ENCODE measurements at places on chromosomes 3 and 15.
A peak's percentile ranks its signal among the peaks of the same experiment; 100 is the strongest.

GRCh38 chr3:2504912-2505311 lies 406.2 kb downstream of the CNTN4 start:
- no peak for DNase-seq

- DNase-seq = no peak
These were observed 1.3 kb upstream of the LRRC58 start for GRCh38 chr3:120350401-120350941.

DNA sequence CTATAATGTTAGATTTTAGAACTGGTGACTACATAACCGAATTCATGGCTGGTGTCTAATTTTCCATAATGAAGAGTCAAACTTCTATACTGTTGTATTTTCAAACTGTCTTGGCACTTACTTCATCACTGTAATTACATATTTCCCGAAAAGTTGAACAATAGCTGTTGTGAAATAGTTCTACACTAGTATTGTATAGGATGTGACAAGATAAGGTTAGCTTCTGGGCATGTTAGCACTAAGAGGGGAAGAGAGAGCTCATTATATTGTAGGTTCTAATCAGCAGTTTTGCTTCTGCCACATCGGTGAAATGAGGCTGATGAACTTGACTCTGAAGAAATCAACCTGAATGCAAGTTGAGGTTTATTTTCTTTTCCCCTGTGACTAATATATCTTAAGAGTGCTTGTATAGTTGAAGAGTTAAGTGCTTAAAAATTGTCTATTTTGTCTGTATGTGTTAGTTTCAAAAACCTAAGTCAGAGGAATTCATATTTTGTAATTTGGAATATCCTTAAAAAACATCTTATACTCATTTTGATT lies 8.9 kb downstream of the GYG1 start:
- DNase-seq = no peak

GRCh38 chr15:66899555-66900350 lies 165.6 kb upstream of the SMAD3 start:
- DNase-seq = no peak

GRCh38 chr3:171317171-171317570 lies 143.0 kb downstream of the TNIK start:
- DNase-seq = no peak

- DNase-seq = no peak
These were observed 189.9 kb downstream of the WNT5A start for GRCh38 chr3:55297245-55297644.

DNA sequence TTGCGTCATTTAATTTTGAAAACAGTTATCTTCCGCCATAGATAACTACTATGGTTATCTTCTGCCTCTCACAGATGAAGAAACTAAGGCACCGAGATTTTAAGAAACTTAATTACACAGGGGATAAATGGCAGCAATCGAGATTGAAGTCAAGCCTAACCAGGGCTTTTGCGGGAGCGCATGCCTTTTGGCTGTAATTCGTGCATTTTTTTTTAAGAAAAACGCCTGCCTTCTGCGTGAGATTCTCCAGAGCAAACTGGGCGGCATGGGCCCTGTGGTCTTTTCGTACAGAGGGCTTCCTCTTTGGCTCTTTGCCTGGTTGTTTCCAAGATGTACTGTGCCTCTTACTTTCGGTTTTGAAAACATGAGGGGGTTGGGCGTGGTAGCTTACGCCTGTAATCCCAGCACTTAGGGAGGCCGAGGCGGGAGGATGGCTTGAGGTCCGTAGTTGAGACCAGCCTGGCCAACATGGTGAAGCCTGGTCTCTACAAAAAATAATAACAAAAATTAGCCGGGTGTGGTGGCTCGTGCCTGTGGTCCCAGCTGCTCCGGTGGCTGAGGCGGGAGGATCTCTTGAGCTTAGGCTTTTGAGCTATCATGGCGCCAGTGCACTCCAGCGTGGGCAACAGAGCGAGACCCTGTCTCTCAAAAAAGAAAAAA lies 1.2 kb downstream of the B2M start:
- peak; percentile 41 for DNase-seq

GRCh38 chr3:60758831-60759230 lies 492.4 kb downstream of the FHIT start:
- DNase-seq = no peak

DNA sequence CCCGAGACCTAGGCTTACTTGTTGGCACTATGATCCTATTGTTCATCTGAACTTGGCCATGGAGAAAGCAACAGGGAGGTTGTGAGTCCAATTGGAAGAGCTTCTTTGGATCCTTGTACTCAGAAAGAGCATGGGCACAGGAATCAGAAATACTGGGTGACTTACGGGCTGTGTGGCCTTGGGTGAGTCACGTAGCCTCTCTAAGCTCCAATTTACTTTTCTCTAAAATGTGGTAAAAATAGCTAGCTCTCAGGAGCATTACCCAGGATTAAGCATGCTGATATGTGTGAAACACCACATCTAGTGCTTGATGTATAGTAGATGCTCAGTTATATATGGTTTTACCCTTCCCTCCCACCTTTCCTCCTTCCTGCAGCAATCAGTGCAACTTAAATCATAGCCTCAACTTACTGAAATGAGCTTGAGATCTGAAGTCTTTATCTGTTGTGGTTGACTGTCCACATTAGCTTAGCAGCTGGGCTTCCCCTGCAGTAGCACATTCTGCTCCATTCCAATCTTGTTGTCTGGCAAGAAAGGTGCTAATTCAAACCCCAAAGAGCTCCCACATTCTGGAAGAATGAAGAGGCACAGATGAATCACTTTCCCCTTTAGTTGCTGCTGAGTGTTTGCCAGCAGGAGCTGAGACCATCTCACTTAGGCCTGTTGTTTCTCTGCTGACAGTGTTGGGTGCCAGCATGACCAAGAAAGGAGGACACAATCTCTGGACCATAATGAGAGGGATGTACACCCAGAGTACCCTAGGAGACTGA lies 299.1 kb upstream of the TRIM42 start:
- DNase-seq = no peak

GRCh38 chr3:153513236-153513635 lies 351.2 kb downstream of the RAP2B start:
- no peak for DNase-seq

- DNase-seq = no peak
These were observed 10.0 kb upstream of the EHD4 start for GRCh38 chr15:41982133-41982930.

DNA sequence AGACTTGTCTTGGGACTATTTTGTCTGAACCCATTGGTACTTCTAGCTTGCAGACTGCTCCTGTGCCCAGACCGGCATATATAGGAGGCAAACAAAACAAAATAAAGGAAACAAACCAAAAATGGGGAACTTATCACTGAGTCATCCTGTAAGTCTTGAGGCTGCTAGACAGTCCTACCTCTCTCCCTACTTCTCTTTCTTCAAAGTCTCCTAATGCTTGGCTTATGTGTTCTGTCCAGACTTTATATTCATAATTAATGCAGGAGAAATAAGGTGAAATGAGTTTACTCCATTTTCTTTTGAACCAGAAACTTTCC lies 266.2 kb downstream of the ZNF385D start:
- DNase-seq = no peak

DNA sequence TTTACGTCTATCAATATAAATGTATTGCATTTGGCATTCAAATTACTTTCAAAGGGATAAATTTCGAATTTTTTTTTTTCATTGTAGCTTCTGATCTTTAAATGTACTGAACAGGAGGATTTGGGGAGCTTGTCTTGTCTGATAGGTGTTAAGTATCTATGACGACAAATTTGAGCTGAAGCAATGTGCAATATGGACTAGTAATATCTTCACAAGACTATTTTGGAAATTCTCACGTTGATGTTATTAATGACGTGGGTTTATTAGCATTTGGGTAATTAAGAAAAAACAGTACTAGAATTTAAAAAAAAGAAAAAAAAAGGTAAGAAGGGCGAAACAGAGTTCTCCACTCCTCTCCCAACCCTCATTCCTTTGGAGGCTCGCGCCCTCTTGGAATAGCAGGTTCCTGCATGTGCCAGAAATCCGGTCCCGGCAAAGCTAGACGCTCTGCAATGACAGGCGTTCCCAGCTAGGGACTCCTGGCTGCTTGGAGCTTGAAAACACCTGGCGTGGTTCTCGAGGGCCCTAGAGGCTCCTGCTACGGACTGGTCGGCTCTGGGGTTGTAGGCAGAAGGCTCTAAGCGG lies 648 bp upstream of the P2RY1 start:
- DNase-seq = peak; percentile 43

- DNase-seq = no peak
These were observed 73.9 kb upstream of the KCNH8 start for GRCh38 chr3:19074257-19074900.

- no peak for DNase-seq
These were observed 254.6 kb downstream of the UACA start for GRCh38 chr15:70508561-70509281.

DNA sequence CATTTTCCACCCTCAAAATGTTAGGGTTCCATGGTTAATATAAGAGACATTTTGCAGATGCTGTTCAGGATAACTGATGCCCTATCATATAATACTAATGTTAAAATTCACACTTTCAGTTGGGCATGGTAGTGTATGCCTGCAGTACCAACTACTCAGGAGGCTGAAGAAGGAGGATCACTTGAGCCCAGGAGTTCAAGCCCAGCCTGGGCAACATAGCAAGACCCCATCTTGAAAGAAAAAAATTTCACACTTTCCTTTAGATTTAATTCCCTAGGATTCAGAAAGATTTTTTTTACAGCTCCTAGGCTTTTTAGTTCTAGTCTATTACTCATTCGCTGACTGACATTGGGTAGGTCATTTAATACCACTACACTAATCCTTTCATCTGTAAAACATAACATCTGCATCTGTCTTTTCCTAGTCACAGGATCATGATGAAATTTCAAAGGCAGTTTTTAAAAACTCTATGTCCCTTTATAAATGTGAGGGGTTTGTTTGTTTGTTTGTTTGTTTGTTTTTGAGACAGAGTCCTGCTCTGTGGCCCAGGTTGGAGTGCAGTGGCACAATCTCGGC lies 103.7 kb downstream of the MYO5A start:
- no peak for DNase-seq

DNA sequence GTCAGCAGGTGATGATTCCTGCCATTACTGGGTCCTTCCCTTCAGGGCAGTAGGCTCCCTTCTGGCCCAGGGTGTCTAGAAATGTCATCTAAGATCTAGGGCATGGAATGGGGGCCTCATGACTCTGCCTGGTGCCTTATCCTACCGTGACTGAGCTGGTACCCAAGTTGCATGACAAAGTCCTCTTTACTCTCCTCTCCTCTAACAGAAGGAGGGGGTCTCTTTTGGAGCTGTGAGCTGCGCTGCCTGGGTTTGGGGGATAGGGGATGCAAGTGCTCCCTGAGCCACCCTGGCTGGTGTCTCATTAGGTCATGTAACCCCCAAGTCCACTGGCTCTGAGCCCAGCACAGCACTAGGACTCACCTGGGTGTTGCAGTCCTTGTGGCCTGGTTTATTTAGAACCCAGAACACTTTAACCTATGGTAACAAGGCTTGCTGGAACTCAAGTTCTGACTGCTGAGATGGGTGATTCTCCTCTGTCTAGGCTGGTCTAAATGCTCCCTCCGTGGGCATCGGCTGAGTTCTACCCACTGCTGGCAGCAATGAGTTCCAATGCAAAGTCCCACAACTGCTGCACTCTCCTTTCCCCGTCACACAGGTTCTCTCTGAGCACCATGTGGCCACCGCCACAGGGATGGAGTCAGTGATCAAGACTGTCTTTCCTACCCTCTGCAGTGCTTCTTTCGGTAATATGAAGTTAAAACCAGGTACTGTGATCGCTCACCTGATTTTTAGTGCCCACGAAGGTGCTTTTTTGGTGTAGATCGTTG lies 34.0 kb downstream of the XXYLT1 start:
- DNase-seq = no peak

DNA sequence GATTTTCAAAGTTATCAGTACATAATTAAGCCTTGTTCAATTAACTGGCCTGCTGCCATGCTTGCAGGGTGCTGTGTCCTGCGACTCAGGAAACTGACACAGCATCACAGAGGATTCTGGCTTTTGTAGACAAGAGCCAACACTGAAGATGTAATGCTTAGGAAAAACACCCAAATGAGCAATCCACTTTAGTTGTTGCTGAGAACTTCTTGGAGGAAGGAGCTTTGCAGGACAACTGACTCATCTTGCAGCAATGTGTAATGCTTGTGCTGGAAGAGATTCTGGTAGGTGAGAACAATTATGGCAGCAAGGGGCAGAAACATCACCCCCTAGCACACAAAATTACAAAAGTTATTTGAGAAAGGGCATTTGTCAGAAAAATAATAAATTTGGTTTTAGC lies 67.6 kb downstream of the NLGN1 start:
- no peak for DNase-seq

DNA sequence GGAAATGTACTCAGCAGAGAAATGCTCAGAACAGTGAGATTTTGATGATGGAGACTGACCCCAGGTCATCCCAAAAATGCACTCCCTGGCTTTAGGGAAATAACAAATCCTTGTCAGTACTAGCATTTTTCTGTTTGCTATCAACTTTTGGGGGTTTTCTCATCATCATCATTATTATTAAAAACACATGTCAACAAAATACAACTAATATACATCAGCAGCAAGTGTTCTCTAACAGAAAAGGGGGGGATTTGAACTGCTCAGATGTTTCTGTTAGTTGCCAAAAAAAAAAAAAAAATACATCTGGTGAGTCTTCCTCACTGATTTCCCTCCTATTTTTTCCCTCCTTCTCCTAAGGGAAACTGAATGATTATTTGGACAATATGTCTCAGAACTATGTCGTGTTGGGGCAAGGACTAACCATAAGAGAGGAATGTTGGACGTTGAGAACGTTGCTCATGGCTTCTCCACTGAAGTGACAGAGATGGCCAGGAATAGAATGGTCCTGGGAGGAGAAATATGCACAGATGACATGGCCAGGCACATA lies 230.0 kb upstream of the MCTP2 start:
- DNase-seq = no peak

- DNase-seq = no peak
These were observed 107.6 kb upstream of the ZBTB20 start for GRCh38 chr3:115254492-115255196.

- DNase-seq = no peak
These were observed 20.0 kb upstream of the TRANK1 start for GRCh38 chr3:36964817-36965216.

GRCh38 chr3:161740421-161740820 lies 243.8 kb downstream of the OTOL1 start:
- no peak for DNase-seq

GRCh38 chr3:110311541-110311940 lies 760.1 kb upstream of the NECTIN3 start:
- DNase-seq = no peak

DNA sequence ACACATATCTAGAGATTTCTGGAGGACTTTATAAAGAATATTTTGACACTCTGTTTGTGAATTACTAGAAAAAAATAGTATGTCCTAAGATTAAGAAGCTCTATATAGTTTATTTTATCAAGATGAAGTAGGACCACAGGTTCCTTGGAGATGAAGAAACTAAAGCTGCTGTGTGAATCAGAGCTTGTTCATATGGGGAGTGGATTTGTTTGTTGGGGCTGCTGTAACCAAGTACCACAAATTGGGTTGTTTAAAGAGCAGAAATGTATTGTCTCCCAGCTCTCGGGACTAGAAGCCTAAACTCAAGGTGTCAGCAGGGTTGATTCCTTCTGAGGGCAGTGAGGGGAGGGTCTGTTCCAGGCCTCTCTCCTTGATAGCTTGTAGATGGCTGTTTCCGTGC lies 270.6 kb upstream of the UMPS start:
- DNase-seq = no peak
